ENCODE measurements at places on chromosomes 5 and 9. TPM values are rescaled to one million over a fixed set of nuclear protein-coding genes. Genes with fewer than 3 reads are reported as not detected.

DNA sequence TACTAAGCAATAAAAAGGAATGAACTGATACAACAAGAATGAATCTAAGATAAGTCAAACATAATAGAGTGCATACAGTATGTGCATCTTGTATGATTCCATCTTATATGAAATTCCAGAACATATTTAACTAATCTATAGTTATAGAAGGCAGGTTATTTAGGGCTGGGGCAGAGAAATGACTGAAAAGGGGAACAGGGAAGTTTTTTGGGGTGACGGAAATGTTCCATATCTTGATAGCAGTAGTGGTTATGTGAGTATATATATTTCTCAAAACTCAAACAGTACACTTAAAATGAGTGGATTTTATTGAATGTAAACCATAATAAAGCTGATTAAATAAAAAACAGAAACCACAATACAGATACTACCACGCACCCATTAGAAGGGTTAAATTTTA lies 24.6 kb downstream of the FBXW11 start:
- no peak for DNase-seq

GRCh38 chr5:178555771-178556211 lies 34.4 kb downstream of the COL23A1 start:
- no peak for DNase-seq

GRCh38 chr5:1961304-1961946 lies 78.7 kb upstream of the IRX4 start:
- no peak for DNase-seq

KIF24 gene
- 3.2 TPM for total RNA-seq

- no peak for DNase-seq
These were observed 1653.1 kb upstream of the CDH9 start for GRCh38 chr5:28691526-28691925.

- no peak for DNase-seq
These were observed 17.7 kb downstream of the SRP19 start for GRCh38 chr5:112878760-112879159.

PCDHA9 gene
- total RNA-seq: not detected

- no peak for DNase-seq
These were observed 12.3 kb downstream of the B4GALT7 start for GRCh38 chr5:177612215-177612673.

GRCh38 chr9:72489986-72490385 lies 31.4 kb upstream of the TMC1 start:
- DNase-seq: no peak

- peak; percentile 87 for DNase-seq
These were observed 29.8 kb upstream of the ALDOB start for GRCh38 chr9:101465326-101465915.

PSMD5 gene
- total RNA-seq: 39.1 TPM

DNA sequence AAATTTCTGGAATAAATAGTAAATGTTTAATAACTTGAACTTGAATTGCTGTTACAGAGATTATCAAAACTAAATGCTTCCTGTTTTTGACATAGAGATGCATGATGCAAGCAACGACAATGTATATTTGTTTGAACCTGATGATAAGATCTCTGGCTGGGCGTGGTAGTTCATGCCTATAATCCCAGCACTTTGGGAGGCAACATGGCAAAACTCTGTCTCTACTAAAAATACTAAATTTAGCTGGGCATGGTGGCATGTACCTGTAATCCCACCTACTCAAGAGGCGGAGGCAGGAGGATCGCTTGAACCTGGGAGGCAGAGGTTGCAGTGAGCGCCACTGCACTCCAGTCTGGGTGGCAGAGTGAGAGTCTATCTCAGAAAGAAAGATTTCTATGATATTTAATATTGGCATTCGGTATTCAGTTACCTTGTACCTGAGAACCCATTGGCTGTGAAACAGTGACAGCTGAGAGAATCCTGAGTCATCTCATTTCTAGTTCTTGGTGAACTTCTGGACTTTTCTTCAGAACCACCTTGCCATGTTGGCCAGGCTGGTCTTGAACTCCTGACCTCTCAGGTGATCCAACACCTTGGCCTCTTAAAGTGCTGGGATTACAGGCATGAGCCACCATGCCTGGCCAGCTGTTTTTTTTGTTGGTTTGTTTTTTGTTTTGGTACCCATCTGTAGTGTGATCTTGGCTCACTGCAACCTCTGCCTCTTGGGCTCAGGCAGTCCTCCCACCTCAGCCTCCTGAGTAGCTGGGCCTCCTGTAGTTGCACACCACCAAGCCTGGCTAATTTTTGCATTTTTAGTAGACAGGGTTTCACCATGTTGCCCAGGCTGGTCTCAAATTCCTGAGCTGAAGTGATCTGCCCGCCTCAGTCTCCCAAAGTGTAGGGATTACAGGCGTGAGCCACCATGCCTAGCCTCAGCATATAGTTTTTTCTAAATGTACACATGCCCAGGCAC lies 10.0 kb upstream of the FGF18 start:
- no peak for DNase-seq

MARVELD2 gene
- 10.7 TPM for total RNA-seq

DNA sequence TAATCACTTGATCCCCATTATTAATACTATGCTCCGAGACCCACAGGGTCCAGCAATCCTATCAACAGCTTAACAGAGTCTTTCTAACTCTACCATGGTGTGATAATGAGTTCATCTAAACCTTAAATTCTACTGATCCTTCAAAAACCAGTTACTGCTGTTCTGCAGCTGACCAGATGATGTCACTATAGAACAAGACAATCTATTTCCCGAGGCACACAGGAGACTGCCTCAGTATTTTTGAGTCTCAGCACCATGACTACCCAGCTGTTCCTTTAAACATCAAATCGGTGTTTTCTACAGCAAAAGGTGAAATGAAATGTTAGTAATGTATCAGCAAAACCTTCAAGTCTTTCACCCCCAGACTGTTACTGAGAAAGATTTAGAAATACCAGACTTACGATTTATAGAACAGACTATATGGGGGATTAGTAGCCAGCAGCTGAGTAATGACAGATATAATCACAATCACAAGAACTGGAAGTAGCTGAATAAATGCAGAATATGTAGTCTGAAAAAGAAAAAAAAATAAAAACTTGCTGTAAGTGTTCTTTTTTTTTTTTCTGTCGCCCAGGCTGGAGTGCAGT lies 16.9 kb downstream of the DNAJC18 start:
- DNase-seq: peak; percentile 89

GRCh38 chr9:107698779-107699178 lies 209.2 kb upstream of the KLF4 start:
- DNase-seq: no peak

- DNase-seq: no peak
These were observed 17.8 kb downstream of the DCTN4 start for GRCh38 chr5:150740992-150741391.

GRCh38 chr5:179251276-179251969 lies 93.8 kb downstream of the ADAMTS2 start:
- no peak for DNase-seq

Data from stomach (tissue), 19 donors.